ENCODE measurements at places on chromosomes 1 and 21.
A peak's percentile ranks its signal among the peaks of the same experiment; 100 is the strongest.

- DNase-seq: no peak
These were observed 135.6 kb upstream of the SYT6 start for GRCh38 chr1:114289306-114289705.

DNA sequence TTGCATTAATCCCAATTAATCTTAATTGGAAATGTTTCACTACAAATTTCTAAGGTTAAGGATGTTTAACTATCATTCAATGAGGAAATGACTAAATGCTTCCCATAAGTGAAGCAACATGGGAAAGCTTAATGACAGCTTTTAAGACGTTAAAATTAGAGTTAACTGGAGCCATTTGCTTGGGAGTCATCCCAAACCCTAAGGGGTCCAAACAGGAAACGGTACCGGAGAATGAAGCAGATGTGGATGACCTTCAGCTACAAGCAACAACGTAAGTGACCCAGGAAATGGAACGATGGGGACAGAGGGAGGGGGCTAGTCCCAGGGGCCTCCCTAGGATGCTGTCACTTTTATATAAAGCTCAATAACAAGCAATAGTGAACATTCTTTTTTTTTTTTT is 62.2 kb downstream of the CAPZB start:
- DNase-seq: no peak

GRCh38 chr1:87151500-87152421 is 176.9 kb upstream of the LMO4 start:
- peak; percentile 45 for DNase-seq

DNA sequence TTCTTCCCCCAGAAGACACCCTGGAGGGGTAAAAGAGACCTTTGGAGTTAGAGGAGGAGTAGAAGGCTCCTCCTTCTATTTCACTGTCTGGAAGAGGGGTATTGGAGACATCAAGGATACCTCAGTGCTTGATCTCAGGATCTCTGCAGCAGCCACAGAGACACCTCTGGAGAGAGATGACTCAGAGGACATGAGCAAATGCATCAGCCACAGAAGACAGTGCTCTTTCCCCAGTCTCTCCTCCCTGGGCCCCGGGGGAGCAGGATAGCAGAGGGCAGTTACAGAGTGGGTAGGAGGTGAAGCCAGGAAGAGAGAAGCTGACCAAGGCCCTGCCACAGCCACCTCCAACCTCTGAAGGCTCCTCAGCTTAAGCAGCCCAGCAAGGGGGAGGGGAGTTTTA is 15.3 kb upstream of the TEDDM1 start:
- DNase-seq: no peak

DNA sequence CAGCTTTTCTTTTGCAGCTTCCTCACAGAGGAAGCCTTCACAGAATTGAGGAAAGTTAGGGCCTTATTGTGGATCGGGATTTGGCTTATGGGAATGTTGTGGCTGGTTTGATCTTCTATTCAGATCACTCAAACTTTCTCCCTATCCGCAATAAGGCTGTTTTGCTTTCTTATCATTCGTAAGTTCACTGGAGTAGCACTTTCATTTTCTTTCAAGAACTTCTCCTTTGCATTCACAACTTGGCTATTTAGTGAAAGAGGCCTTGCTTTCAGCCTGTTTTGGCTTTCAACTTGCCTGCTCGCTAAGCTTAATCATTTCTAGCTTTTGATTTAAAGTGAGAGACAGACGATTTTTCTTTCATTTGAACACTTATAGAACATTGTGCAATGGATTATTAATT is 181.9 kb upstream of the B3GALT2 start:
- no peak for DNase-seq

DNA sequence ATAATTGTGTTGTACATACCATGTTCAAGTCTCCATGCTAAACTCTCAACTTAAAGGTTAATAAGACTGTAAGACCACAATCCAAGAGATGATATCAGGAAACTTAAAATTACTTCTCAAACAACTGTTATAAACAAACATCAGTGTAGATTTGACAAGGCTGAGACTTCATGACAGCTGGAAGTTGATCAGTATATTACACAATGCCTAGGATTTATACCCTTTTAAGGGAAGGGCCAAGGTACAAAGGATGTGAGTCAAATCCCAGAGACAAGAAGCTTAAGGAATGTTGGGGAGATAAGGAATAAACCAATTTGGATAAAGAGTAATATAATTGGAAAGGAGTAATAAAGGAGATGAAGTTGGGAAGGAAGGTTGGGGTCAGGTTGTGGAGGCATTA is 98.8 kb downstream of the LBR start:
- no peak for DNase-seq

DNA sequence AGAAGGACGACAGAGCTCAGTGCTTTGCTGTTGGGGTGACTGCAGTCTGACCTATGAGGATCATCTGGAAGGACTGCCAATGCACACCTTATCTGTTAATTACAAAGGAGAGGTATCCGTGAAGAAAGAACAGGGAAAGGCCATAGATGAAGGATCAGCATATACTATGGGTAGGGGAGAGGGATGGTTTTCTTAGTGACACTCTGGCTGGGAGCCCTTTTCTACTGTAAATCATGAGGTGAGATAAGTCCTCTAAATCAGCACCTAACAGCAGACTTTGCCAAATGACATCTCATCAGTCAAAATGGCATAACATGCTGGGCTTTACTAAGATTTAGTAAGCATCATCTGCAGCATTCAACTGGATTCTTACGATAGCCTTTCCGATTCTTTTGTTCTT is 100.0 kb downstream of the PLPPR5 start:
- DNase-seq: no peak

GRCh38 chr1:205652984-205653383 is 21.2 kb upstream of the ELK4 start:
- DNase-seq: no peak

- DNase-seq: no peak
These were observed 67.9 kb downstream of the CYYR1 start for GRCh38 chr21:26505211-26505610.

GRCh38 chr1:227272428-227272827 is 45.9 kb downstream of the CDC42BPA start:
- DNase-seq: no peak

DNA sequence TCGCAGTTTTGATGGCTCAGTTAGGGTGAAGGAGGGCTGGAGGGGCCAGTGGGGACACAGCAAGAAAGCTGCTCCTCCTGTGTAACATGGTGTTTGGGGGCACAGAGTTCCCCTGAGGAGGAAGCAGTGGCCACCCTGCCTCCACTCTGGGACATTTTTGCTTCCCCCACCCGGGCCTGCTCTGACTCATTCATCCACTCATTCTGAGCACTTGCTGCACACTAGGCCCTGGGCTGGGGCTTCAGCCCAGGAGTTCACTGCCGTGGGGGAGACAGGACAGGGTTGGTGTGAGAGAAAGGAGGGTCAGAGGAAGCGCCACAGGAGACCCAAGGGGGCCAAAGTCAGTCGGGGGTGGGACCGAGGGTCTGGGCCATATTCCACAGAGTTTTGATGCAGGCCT is 41.4 kb upstream of the ACOT11 start:
- no peak for DNase-seq

- DNase-seq: no peak
These were observed 112.7 kb upstream of the WNT4 start for GRCh38 chr1:22255341-22256212.

GRCh38 chr1:181064011-181064623 is 24.4 kb upstream of the IER5 start:
- DNase-seq: no peak

DNA sequence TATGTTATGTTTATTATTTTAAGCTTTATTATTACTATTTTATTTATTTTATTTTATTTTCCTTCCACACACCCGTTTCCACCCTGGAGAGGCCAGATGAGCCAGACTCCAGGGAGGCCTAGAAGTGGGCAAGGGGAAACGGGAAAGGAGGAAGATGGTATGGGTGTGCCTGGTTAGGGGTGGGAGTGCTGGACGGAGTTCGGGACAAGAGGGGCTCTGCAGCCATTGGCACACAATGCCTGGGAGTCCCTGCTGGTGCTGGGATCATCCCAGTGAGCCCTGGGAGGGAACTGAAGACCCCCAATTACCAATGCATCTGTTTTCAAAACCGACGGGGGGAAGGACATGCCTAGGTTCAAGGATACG is 468 bp upstream of the MX1 start:
- no peak for DNase-seq

DNA sequence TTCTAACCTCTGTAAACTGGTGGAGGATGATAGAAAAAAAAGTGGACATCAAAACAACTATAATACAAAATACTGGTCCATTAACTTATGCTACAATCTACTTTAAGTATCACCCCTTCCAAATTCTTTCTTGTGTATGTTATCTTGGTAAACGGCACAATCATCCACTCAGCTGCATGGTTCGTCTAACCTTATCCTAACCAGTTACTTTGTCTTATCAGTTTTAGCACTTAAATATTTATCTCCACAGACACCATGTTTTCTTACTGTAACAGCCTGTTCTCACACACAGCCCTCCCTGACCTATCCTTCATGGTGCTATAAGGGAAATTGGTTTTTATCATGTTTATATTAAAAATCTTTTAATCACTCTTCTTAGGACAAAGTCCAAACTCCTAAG is 157.2 kb downstream of the PTGER3 start:
- DNase-seq: no peak

DNA sequence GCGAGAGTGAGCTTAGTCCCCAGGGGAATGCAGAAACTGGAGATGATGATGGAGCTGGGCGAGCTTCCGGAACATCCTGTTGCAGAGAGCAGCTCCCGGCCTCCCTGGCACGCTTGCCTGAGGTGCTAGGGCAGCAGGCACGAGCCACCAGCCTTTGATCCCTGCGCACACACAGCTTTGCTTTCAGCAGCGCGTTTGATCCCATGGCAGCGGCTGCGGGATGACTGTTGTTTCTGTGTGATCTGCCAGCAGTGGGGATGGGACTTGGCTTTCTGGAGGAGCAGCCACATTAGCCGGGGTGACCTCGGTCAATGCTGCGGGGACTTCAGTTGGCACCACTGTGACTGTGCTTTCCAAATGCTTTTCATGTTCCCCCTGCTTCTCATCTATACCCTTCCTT is 193.2 kb downstream of the KAZN start:
- no peak for DNase-seq

- DNase-seq: no peak
These were observed 37.3 kb downstream of the CHAF1B start for GRCh38 chr21:36422279-36423098.

DNA sequence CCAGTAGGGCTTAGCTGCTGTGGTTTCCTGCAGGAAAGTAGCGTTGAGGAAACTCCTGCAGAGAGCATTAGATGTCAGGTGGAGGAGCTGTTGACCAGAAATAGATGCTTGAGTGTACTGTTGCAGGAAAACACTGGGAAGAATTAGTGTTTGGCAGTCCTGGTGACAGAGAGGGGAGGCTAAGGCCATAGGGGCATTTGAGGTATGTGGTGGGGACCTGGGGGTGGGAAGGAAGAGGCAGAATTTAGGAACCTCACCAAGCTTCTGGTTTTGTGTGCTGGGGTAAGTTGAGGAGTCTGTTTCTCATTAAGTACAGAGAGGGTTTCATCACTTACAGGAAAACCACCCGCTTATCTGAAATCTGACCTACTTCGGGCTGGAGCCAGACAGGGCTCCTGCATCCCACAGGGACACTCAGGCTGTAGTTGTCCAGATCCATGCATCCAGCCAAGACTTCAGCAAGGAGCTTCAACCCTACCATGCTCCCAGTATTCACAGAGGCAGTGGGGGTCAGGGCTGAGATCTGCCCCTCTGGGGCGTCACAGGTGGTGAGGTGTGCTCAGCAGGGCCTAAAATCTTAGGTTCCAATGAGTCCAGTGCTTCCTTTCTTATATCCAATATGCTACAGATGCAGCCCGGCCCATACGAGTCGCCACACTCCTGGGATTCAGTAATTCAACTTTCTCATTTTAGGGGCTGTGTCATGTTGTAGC is 15.1 kb downstream of the SH2D2A start:
- no peak for DNase-seq

DNA sequence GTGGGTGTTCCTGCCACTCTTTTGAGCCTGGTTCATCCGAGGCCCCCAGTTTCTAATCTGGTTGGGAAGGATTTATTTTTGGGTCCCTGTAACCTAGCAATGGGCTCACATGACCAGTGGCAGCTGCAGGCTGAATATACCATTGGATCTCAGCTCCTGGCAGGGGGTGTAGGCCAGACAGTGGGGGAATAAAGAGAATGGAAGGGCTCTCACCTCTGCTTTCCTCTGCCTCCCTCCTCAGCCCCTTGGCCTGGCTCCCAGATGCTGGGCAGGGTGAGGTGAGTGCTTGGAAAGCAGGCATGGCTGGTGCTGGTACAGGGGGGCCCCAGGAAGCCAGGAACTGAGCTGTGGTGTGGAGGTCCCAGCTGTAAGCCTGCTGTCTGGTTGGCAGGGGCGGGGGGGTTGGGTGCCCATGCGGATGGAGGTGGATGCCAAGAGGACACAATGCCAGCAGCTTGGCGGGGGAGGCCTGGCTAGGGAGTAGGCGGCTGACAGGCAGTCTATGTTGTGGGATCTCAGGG is 3.6 kb upstream of the GPR61 start:
- DNase-seq: no peak

- DNase-seq: no peak
These were observed 8.9 kb downstream of the CCDC185 start for GRCh38 chr1:223401873-223402789.

GRCh38 chr1:219000631-219001030 is 173.0 kb upstream of the LYPLAL1 start:
- DNase-seq: no peak

- no peak for DNase-seq
These were observed 727.6 kb upstream of the CHRM3 start for GRCh38 chr1:238658763-238659162.

- DNase-seq: no peak
These were observed 595 bp downstream of the GABRD start for GRCh38 chr1:2019571-2020309.

DNA sequence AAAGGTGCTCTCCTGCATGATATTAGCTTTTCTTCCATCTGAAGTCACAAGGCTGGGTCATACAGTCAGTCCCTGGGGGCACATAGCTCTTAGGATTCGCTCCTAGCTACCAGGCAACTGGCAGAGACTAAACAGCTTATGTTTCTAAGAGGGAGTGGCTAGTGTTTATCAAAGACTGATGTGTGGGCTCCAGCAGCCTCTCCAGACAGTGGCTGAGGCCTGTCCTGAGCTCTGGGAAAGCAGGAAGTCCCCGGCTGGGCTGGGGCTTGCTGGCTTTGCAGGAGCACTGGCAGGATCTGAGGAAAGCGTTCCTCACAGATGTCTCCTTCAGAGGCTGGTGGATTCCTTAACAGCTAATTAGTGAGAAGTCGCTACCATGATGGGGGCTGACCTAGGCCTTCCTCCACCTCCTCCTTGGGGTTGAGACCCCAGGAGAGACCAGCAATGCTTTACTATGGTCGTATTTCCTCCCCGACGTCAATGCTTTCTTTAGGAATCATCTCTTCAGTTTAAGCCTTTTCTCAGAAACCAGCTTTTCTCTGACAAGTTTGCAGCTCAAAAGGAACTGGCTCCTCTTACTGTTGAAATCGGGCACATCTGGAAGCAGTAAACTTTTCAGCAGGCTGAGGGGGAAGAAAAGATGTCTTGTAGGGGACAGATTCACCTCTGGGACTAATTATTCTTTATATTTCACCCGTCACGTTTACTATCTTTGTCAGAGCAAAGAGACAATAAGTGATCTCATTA is 33.5 kb upstream of the HHAT start:
- DNase-seq: no peak

DNA sequence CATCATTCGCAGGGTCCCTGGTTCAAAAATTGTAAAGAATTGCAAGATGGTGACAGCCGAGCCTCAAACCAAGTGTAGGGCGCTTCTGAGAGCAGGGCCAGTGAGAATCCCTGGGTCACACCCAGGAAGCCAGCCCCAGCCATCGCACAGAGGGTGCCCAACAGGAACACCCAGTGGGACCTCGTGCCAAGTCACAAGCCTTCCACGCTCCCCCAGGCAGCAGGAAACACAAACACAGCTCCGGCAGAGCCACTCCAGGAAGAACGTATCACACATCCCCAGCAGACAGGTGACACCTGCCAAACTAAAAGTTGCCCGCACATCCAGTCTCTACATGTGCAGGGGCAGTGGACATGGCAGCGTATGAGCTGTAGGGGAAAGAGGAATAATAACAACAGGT is 20.2 kb downstream of the DHRS3 start:
- DNase-seq: no peak

All from stimulated activated CD8-positive, alpha-beta memory T cell treated with anti-CD3 and anti-CD28 coated beads, Interleukin-15, amount 100 ng/mL, for 48 hours (primary cell).